ENCODE measurements at places on chromosomes 1 and 21.
A peak's percentile ranks its signal among the peaks of the same experiment; 100 is the strongest.

DNA sequence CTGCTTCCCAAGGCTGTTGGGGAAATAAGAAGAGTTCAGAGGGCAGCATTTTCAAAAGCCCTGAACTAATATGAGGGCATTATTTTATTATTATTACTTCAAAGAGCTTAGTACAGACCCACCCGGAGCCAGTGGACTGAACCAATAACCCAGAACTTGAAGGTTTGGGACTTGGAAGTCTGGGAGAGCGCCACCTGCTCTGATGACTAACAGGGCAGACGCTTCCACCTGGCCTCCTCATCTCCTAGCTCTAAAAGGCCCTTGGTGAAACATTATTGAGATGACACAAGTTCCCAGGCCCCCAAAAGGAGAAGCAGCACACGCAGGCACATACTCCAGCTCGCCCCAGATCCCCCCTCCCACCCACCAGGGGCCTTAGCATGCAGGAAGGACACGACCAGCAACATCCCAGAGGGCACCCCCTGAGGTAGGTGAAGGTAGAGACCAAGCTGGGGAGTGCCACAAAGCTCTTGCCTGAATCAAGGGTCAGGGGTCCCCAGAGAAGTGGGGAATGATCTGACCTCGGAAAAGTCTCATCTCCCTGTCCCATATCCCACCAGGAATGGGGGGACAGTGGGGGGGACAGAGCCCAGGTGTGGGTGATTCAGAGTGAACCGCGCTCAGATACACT lies 1.3 kb downstream of the DLGAP3 start:
- no peak for DNase-seq

GRCh38 chr1:210252621-210253051 lies 20.0 kb downstream of the SERTAD4 start:
- DNase-seq = no peak

DNA sequence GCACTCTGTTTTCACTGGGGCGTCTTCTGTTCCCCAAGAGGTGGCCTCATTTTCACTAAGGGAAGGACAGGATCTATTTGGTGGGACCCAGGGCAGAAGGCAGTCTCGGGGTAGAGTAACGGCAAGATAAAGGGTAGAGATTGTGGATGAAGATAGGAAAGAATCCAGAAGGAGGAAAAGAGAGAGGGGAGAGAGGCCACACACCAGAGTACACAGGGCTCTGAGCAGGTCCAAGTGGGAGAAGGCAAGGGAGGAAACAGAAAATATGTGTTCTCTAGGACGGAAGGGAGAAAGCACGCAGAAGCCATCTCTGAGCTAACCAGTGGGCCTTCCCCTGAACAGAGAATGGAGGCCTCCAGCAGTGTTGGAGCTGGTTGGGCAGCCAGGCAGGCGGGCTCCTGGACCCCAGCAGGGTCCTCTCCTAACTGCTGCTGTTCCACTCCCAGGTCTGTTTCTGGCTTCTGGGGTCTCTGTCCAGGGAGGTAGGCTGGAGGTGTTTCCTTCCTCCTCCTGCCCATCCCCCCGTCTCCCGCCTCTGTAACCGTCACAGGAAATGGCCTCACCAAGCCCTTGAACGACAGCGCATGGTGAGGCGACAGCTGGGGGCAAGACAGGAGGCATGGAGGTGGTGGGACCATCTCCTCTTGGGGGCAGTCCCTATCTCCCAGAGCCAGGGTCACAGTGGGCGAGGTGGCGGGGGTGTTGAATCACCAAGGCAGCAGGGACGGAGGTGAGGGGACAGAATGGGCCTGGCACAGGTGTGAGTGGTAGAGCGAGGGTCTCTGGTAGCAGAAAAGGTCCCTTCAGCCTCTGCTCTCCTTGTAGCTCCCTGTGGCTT lies 649 bp downstream of the PTPN7 start:
- peak; percentile 65 for DNase-seq

DNA sequence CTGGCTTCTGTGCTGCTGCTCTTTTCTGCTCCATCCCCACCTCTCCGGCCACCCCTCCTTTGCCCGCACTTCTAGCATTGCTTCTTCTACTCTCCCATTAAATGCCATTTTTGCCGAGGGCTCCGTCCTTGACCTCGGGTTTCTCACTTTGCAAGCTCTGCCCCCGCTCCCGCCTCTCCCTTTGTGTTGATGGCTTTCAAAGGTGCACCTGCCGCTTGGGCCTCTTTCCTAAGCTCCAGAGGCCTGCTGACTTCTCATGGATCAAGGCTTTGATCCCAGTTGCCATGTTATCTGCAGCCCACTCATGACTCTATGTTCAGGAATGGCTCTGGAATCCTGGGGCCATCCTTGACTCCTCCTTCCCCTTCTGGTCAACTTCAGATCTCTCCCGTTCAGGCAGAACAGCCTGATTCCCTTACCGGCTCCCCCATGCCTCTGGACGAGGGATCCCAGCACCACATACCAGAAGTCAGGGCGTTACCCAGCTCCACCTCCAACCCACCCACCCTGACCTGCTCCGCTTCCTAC lies 54.3 kb downstream of the TLR5 start:
- no peak for DNase-seq

- peak; percentile 47 for DNase-seq
Measured at GRCh38 chr1:221439747-221440501, 302.0 kb downstream of the DUSP10 start.

DNA sequence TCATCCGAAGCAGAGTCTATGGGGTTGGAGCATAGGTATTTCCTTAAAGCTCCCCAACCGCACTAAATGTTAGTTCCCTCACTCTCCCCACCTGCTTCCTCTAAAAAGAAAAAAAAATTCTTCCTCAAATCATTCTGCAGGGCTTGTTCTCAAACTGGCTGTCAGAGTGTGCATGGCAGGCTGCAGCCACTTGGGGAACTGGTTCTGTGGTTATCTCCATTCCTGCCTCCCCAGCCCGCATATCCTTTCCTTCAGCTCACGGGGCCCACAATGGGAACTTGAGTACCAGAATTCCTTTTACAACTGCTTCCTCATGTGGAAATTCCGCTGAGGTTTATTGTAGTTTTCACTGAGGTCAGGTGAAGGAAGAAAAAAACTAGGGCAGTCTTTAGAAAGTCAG lies 159.2 kb downstream of the PIGK start:
- no peak for DNase-seq

DNA sequence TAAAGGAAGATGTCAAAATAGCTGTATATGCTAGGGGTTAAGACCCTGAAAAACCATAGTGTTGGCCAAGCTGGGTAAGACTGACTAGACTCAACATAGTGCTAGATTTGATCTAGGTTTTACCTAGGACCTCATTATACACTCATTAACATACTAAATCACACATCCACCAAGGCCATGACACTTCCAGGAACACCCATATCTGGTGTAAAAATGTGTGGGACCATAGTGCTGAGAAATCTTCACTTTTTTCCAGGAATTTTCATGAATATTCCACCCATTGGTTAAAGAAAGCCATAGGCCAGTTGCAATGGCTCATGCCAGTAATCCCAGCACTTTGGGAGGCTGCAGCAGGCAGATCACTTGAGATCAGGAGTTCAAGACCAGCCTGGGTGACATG lies 34.0 kb upstream of the ACADM start:
- no peak for DNase-seq

- DNase-seq = no peak
Measured at GRCh38 chr1:189350983-189351616, 1126.6 kb downstream of the BRINP3 start.

GRCh38 chr1:218600968-218601367 lies 255.8 kb downstream of the TGFB2 start:
- DNase-seq = no peak

- peak; percentile 35 for DNase-seq
Measured at GRCh38 chr1:64246294-64246917, 43.0 kb downstream of the UBE2U start.

- no peak for DNase-seq
Measured at GRCh38 chr1:108142773-108143394, 57.3 kb downstream of the SLC25A24 start.

DNA sequence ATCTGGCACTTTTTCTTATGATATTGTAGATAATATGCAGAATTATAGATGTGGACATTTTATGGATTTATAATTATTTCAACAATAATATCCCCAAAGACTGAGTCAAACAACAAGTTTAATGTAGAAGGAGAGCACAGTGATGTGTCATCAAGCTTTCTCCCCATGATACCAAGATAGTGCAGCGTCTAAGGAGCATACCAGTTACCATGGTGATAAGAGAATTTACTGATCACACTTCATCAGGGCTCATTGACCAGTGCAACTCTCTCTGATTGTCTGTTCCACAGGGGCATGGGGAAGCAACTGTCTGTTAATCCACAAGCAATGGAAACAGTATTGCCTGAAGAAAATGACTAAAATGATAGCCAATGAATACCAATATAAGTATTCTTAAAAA lies 209.6 kb upstream of the DPYD start:
- DNase-seq = no peak

- no peak for DNase-seq
Measured at GRCh38 chr1:21655748-21656147, 13.4 kb downstream of the RAP1GAP start.

- DNase-seq = no peak
Measured at GRCh38 chr1:2861988-2862813, 60.7 kb upstream of the TTC34 start.

- DNase-seq = no peak
Measured at GRCh38 chr1:228261706-228262105, 53.9 kb downstream of the OBSCN start.

- DNase-seq = no peak
Measured at GRCh38 chr1:85448358-85448757, 16.6 kb downstream of the DDAH1 start.

- DNase-seq = no peak
Measured at GRCh38 chr1:118023199-118023598, 93.7 kb downstream of the WDR3 start.

GRCh38 chr1:30895382-30895943 lies 13.1 kb downstream of the SDC3 start:
- no peak for DNase-seq

DNA sequence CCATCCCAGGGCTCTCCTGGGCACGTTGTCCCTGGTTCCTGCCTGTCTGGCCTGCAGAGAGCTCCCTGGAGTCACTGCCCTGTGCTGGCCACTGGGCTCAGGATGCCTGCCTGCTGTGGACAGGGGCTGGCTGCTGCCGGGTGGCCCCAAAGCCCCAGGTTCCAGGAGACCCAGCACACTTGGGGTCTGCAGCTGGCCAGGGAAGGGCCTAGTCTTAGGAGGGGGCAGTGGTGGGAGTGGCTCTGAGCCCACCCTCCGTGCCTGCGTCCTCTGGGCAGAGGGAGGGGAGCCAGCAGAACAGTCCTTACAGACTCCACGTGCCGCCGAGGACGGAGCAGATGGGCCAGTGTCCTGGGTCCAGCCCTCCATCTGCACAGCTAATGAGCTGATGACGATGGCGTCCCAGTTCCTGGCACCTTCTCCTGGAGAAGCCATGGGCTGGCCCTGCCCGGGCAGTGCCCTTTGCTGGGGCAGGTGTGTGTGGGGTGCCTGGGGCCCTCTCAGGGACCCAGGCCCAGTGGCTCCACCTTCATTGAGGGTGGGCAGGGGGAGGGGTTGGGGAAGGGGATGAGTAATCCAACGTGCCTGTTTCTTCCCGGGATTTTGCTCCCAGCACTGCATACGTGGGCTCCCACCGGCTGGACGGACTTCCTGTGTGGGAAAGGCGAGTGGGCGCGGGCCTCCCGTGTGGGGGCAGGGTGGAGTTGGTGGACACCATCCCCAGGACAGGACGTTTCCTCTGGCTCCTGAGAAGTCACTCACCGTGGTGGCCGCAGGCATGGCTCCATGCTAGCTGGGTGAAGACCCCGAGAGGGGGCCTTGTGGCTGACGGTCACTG lies 6.8 kb upstream of the PLCH2 start:
- DNase-seq = no peak

- no peak for DNase-seq
Measured at GRCh38 chr21:35663856-35664606, 396.3 kb downstream of the SETD4 start.

GRCh38 chr1:21539933-21540332 lies 30.7 kb downstream of the ALPL start:
- no peak for DNase-seq

- no peak for DNase-seq
Measured at GRCh38 chr21:37358397-37358796, 8.2 kb upstream of the DYRK1A start.

Data from CD4-positive, alpha-beta T cell treated with Interleukin-10 for 1 hour (primary cell).